COLO829 (cell line): ENCODE measurements at places on chromosomes 2 and 18.

- peak; percentile 60 for DNase-seq
These were observed 95.1 kb downstream of the ZFP36L2 start for GRCh38 chr2:43131051-43131889.

DNA sequence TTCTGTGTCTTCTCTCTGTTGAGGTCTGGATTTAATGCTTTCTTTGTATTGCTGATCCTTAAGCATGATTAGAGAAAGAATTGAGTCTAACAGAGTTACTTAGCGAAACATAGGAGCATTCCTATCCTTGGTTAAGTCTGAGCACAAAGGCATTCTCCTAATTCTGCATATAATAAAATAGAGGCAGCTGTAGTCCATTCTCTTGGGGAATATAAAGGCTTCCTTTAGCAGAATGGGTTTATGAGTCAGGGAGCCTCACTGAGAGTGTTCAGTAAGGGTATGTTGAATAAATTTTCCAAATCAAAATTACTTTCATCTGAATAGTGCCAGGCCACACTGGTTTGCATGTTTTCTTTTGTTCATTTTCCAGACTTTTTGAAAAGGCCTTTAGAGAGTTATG, 101.5 kb downstream of the GALNT1 start:
- DNase-seq: peak; percentile 34

- peak; percentile 57 for DNase-seq
These were observed 61.2 kb downstream of the ACYP2 start for GRCh38 chr2:54176577-54176976.

- DNase-seq: no peak
These were observed 4.2 kb downstream of the PLEKHA3 start for GRCh38 chr2:178484245-178485041.

DNA sequence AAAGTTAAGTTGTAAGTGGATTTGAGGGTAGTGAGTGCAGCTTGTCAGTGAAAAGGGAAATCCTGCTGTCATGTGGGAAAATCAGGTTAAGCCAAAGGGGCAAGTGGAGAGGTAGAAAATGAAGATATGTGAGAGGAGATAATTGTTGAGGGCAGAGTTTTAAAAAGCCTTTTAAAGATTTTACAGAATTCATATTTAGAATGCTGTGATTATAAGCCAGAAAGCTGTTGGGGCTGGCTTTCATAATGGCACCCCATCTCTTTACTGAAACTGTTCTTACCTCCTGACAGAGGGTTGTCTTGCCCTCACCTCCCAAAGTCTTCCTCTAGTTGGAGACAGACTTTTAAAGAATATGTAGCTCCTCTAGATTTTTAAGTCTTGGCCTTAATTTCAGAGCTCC, 86.9 kb downstream of the MYO3B start:
- DNase-seq: no peak

DNA sequence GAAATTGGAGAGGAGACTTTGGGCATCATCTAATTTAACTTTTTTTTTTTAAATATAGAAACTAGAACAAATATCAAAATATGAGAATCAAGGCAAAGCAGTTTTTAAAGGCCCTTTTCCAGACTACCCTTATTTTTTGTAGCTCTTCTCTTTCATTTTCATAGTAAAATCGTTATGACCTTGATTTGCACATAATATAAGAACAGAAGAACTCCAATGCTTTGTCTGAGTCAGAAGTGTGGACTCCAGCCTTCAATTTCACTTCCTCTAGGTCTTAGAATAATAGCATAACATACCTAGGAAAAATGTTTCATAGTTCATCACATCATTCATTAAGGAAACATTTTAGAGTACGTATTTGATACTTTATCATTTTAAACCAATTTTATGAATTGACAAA, 74.4 kb downstream of the ANKRD12 start:
- DNase-seq: no peak

- no peak for DNase-seq
These were observed 14.3 kb downstream of the SERPINB10 start for GRCh38 chr18:63922049-63922448.

- DNase-seq: no peak
These were observed 197.8 kb downstream of the MEMO1 start for GRCh38 chr2:31813016-31813415.

DNA sequence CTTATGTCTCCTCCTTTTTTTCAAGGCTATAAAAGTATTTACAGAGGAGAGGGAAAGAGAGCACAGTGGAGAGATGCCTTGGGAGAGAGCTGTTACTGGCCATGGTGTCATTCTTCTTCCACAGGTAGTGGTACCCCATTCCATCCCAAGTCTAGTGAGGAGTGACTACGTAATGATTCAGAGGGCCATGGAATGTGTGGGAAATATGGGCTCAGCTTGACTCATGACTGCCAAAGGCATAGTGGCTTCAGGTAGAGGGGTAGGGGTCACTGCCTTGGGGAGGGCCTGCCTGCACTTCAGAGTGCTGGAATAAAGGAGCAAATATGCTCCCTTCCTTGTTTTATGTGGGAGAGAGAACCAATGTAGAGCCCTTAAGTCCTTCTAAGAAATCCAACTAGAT, 620.6 kb downstream of the IRS1 start:
- DNase-seq: no peak

DNA sequence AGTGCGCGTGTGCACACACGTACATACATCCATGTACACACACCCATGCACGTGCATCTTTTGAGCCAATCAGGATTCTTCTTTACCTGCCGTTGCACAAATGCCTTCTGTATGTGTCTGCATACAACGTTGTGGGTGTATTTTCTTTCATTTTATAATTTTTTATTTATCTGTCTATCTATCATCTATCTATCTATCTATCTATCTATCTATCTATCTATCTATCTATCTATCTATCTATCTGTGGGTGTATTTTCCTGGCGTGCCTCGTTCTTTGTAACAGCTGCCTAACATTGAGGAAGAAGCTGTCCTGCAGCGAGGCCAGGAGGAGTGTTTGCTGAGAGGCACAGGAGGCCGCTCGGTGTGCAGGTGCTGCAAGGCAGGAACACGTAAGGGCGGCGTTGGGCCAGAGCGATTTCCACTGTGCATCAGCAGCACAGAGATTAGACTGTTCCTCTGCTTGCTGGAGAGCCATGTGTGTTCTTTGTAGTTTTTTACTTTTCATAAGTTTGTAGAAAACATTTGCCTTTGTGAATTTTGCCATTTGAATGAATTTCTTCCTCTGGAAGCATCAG, 84.4 kb downstream of the DGKD start:
- DNase-seq: no peak

DNA sequence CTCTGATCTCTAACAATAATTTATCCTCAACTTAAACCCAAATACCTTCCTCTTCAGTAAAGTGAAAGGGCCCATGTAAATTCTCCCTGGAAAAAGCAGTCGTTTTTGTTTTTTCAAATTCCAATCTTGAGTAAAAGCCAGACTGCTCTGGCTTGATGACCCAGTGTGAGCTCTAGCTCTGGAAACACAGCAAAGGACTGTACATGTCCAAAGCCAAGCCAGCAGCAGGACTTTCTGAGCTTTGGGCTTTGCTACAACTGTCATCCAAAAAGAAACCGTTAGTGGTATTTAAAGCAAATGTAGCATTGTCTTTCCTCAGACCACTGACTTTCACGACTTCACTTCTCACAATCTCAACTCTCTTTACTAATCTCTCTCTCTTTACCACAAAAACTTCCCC, 25.4 kb downstream of the SH3YL1 start:
- no peak for DNase-seq

DNA sequence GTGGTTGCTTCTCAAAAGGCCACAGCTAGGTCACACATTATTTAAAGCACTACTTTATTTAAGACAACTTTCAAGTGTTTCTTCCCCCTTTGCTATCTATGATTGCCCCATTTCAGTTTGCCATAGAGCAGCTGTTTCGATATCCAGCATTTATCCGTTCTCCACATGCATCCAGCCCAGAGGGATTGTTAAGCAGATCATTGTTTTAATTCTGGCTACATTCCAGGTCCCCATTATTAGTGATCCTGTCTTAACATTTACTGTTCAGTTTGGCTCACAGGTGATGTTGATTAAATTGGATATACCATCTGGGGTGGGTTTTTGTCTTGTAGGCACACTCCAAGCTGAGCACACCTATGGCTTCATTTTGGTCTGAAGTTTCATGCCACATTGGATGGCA, 638.7 kb downstream of the ZEB2 start:
- DNase-seq: no peak

GRCh38 chr18:23183411-23184150, 48.3 kb downstream of the CABLES1 start:
- DNase-seq: no peak

DNA sequence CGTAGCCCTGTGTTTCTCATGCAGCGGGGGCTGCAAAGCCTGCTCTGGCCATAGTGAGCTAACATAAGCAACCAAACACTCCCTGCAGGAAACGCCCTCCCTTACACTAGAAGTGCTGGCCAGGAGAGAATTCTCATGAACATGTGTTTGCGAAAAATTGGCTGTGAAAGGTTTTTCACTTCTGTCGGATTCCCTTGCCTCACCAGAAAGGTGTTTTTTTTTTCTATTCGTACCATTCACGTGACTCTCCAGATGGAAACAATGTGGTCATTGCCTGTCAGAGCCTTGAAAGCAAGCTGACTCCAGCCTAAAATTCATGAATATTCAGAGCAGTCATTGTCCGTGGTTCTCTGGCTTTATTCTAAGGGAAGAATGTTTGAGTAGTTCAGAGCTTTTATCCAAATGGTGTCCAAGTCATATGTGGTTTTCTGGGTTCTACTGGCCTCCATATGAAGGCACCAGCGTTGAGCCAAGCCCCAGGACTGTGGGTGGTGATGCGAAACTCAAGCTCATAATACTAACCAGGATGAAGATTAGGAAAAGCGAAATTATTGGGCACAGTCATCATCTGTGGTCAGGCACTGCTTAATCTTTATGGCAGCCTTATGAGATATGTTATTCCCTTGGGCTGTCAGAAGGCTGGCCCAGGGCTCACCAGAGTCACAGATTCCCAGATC, 236.4 kb downstream of the ALPK2 start:
- DNase-seq: peak; percentile 60

DNA sequence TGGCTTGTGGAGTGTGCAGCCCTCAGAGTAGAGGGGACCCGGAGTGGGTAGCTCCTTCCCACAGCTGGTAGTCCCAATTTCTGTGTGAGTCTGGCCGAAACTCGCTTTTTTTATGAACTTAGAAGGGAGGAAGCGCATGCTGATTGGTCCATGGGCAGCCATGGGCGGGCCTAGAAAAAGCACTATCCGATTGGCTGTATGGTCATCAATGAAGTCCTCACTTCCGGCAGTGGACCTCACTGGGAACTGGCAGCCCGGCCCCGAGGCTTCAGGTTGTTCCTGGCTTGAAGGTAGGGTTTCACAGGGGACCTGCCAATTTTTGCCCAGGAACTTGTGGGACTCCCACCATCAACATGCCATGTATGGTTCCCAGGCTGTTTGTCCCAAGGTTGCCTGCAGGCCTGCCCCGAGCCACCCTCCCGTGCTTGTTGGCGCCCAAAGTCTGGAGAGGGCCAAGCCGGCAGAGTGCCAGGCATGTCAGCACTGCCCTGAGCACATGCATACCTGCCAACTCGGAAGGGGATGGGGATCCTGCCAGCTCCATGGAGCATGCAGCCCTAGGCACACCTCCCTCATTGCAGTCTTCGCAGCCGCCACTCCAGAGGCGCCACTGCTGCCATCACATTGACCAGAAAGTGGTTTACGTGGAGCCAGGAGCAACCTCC, 98.5 kb downstream of the ATP9B start:
- DNase-seq: no peak

DNA sequence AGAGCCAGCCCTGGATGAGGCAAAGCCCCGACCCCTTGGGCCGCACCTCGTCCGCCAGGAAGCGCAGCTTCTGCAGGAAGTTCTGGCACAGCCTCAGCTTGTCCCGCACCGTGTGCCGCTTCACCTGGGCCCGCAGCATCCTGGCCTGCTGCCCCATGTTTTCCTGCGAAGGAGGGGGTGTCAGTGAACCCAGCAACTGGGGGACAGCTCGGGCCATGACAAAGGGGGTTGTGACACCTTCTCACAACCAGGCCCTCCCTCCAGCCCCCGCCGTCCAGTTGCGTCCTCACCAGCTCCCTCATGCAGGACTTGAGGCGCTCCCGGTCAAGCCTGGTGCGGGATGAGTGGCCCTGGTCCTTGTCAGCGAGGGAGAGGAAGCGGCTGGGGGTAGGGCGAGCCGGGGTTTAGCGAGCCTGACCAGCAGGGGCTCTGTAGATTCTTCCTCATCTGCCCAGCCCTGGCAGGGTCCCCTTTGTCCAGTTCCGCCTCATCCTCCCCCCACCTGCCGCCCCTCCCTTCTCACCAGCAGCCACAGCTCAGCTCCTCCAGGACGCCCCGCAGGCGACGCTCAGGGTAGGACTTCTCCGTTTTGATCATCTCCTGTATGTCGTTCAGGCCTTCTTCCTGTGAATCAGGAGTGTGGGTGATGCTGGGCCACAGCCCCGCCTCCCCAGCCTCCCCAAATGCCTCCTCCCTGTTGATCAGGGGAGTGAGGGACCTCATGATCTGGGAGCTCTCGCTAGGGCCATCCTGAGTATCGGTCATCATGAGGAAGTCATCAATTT, 606 bp downstream of the OTOF start:
- no peak for DNase-seq

- DNase-seq: no peak
These were observed 25.9 kb downstream of the COL6A3 start for GRCh38 chr2:237388036-237388435.

DNA sequence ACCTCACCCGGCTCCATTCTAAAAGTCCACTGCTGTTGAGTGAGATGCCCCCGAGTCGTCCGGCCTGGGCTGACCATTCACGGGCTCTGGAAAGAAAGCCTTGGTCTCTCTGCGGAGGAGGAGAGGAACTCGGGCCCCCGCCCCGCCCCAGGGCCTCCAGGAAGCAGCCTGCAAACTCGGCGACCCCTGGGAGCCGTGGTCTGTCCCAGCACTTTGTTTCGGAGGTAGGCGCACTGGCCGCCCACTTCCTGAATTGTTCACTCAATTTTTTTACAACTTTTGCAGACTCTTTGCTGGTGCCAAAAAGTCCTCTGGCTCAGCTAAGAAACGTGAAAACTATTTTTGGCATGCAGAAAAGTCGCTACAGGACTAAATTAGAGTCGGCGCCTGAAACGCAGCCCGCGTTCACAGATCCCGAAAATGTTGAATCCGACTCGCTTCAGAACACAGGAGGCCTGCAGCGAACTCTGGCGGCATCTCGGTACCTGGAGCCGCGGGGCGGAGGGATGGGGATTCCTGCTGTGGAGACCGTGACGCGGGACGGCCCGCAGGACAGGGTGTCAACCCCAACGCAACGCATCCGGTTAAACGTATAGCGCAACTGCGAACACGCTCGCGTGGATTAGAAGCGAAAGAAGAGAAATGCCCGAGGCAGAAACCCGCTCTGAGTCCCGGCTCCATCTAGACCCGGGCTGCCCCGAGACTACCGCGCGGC, 1.5 kb downstream of the PXDN start:
- no peak for DNase-seq

- no peak for DNase-seq
These were observed 102.5 kb downstream of the GAREM1 start for GRCh38 chr18:32368170-32368569.

DNA sequence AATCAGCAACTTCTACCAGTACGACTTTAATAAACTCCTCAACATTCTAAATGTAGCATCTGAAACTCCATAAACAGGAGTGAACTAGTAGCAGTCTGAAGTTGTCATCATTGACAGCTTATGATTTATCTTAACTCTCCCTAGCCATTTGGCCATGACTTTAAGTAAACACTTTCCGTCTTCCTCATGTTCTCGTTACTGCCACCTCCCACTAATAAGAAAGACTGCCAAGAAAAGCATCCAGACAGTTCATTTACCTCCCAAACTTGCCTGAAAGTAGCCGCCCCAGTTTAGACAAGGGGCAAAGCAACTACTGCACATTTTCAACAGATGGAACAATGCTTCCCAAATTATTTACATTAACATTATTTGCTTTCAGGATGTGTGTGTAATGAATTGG, 287.5 kb downstream of the OSR1 start:
- no peak for DNase-seq

GRCh38 chr18:71808616-71809015, 735.5 kb downstream of the CBLN2 start:
- DNase-seq: no peak

GRCh38 chr2:190435031-190435670, 27.0 kb downstream of the MFSD6 start:
- no peak for DNase-seq
